ENCODE measurements at places on chromosomes 1 and 21.
A peak's percentile ranks its signal among the peaks of the same experiment; 100 is the strongest.

- DNase-seq = no peak
These were observed 66.4 kb upstream of the SOD1 start for GRCh38 chr21:31592963-31593560.

GRCh38 chr1:64881281-64881680 is 85.1 kb downstream of the JAK1 start:
- DNase-seq = no peak

DNA sequence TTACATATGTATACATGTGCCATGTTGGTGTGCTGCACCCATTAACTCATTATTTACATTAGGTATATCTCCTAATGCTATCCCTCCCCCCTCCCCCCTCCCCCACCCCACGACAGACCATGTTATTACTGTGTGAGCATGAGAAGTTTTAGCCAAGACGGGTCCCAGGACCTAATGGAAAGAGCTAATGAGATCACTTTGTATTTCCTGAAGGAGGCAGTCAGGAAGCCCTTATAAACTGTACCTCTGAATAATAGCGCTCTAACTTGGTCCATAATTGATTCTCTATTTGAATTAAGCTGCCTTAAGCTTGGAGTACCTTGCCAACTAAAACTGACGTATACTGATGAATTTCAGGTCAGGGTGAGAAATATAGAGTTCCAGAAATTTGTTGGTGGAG is 4.1 kb upstream of the NEGR1 start:
- no peak for DNase-seq

DNA sequence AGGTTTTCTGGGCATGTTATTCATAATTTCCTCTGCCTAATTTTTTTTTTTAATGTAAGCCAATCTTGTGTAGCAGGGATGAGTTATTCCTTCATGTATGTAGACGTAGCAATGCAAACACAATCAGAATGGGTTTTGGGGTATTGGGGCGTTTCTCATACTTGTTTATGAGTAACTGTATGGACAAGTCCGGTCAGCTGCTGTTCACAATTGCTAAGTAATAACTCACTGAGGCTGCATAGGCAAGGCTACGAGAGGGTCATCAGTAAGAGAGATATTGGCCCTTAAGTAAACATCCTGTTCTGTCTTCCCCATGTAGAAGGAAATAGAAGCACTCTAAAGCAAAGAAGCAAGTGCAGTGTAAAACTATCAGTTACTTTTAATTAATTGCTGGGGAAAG is 9.5 kb upstream of the TARS2 start:
- no peak for DNase-seq

- DNase-seq = no peak
These were observed 102.7 kb downstream of the HUNK start for GRCh38 chr21:31975491-31975890.

GRCh38 chr1:29920316-29920715 is 684.0 kb downstream of the PTPRU start:
- no peak for DNase-seq

DNA sequence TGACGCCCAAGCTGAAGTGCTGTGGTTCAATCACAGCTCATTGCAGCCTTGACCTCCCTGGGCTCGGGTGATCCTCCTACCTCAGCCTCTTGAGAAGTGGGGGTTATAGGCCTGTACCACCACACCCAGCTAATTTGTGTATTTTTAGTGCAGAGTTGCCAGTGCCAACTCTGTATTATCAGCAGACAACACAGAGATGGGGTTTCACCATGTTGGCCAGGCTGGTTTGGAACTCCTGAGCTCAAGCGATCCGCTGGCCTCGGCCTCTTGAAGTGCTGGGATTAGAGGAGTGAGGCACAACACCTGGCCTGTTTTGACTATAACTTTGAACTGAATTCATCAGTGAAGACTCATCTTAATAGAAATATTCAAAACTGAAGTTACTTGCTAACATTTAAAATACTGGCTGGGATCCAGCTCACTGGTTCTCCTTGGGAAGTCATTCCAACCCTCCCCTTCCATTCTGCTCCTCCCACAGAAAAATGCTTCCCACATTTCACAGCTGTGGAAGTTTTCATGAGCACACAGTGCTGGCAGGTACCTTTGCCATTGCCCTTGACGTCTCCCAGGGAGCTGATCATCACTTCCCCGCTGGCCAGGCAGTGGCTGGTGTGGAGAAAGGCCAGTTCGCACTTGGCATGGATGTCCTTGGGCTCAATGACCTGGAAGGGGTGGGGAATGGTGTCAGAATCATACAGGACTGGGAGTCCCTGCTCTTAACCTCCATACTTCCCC is 4.7 kb downstream of the SELENBP1 start:
- DNase-seq = no peak

GRCh38 chr1:37978541-37978940 is 11.3 kb downstream of the SF3A3 start:
- no peak for DNase-seq

- no peak for DNase-seq
These were observed 232.6 kb downstream of the COL11A1 start for GRCh38 chr1:102875756-102876155.

DNA sequence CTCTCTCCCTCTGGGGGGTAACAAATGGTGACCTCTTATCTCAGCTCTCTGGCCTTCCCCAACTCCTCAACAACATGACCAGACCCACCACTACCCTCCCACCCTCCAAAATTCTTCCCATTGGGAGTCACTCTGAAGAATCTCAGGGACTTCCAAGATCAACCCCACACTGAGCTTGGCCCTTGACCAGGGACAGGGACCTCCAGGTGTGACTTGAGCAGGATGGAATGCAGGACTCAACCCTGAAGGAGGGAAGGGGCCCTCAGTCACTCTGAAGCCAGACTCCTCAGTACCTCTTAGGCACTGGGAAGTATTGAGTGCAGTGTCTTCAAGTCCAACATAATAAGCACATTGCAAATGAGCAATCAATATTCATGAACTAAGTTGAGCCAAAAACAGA is 1.9 kb downstream of the CASQ1 start:
- DNase-seq = no peak

GRCh38 chr1:198493329-198493728 is 47.2 kb downstream of the ATP6V1G3 start:
- no peak for DNase-seq

GRCh38 chr21:24617819-24618218 is 989.5 kb downstream of the MRPL39 start:
- no peak for DNase-seq

- no peak for DNase-seq
These were observed 6.1 kb downstream of the GJC2 start for GRCh38 chr1:228155596-228156514.

- no peak for DNase-seq
These were observed 388.6 kb downstream of the RWDD3 start for GRCh38 chr1:95622609-95623008.

GRCh38 chr1:37734629-37735591 is 30.0 kb downstream of the EPHA10 start:
- DNase-seq = peak; percentile 44

GRCh38 chr1:182329471-182329870 is 62.1 kb downstream of the GLUL start:
- no peak for DNase-seq

- DNase-seq = no peak
These were observed 153.5 kb upstream of the SOD1 start for GRCh38 chr21:31505975-31506374.

GRCh38 chr1:152739841-152740240 is 18.0 kb upstream of the KPRP start:
- DNase-seq = no peak

- DNase-seq = no peak
These were observed 44.5 kb upstream of the DISP3 start for GRCh38 chr1:11434501-11434900.

DNA sequence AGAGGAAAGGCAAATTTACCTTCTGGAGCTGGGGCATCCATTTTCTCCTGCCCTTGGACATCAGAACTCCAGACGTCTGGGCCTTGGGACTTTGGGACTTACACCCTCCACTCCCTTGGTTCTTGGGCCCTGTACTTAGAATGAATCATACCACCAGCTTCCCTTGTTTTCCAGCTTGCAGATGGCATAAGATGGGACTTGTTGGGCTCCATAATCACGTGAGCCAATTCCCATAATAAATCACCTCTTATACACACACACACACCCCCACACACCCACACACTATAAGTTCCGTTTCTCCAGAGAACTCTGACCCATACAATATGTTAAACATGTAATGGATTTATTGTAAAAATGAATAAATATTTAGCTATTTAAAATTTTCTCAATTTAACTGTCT is 185.7 kb downstream of the GIPC2 start:
- no peak for DNase-seq

DNA sequence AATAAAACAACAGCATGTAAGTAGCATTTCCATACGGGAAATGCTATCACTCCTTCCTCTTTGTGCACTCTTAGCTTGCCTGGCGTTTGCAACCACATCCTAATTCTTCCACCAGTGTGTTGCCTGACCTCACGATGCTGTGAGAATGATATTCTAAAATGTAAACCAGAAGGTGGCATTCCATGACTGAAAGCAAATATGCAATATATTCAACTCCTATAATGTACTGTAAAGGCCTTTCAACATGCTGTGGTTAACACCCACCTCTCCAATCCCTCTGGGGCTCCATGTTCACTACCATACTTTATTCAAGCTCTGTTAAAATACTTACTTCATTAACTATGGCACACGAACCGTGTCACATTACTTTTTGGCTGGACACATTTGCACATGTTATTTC is 420.6 kb upstream of the DEPDC1 start:
- no peak for DNase-seq

GRCh38 chr1:25343872-25344271 is 5.7 kb downstream of the TMEM50A start:
- no peak for DNase-seq

GRCh38 chr1:41614818-41615217 is 130.3 kb upstream of the EDN2 start:
- DNase-seq = no peak

- no peak for DNase-seq
These were observed 493 bp upstream of the ESPN start for GRCh38 chr1:6424000-6424565.
